ENCODE measurements at places on chromosomes 6 and 20.
A peak's percentile ranks its signal among the peaks of the same experiment; 100 is the strongest.

DNA sequence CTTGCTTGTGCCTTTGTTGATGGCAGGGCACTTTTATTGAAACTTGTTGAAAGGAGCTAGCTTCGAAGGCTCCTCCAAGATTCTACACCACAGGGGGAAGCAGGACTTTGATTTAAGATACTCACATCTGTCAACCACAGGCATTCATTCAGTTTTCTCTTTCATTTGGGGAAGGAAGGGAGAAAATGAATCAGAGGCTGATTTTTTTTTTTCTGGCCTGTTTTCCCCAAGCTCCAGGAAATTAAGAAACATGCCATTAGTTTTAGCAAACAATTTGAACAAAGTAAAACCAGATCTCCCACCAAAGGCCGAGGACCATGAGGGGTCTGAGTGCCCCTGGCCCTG, 8.7 kb upstream of the APCDD1L start:
- H3K36me3 ChIP-seq: peaks cover 17% of the 10 kb centered on the region
- no peak overlapping the region for H3K4me3 ChIP-seq
- H3K27me3 ChIP-seq: no peaks in the 10 kb centered on the region
- DNase-seq: no peak
- H3K27ac ChIP-seq: peak overlapping the region; percentile 61

- no peak for DNase-seq
- no peaks in the 10 kb centered on the region for H3K4me1 ChIP-seq
- peaks cover 74% of the 10 kb centered on the region for H3K27me3 ChIP-seq
- no peak overlapping the region for H3K27ac ChIP-seq
- H3K4me3 ChIP-seq: no peak overlapping the region
Measured at GRCh38 chr6:13181393-13181792, 146.9 kb downstream of the TBC1D7 start.

DNA sequence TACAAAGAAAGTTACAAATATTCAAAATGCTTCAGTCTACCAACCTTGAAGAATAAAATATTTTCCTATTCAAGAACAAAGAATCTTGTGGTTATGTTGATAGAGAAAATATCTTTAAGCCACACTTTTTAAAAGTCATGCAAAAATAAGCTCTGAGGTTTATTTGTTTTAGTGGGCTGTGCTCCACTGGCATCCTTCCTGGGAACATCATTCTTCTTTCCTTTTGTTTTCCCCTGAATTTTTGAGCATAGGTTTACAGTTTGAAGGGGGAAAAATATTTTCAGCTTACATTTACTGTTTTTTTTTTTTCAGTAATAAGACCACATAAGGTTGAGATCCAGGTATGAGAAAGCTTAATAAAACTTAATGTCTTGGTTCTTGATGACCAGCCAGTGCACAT, 72.0 kb upstream of the BACH2 start:
- peak overlapping the region; percentile 84 for H3K27ac ChIP-seq
- peaks cover 48% of the 10 kb centered on the region for H3K4me1 ChIP-seq
- H3K36me3 ChIP-seq: no peaks in the 10 kb centered on the region
- peak overlapping the region; percentile 45 for H3K4me3 ChIP-seq

- peaks cover 4% of the 10 kb centered on the region for H3K27me3 ChIP-seq
- DNase-seq: no peak
- H3K36me3 ChIP-seq: no peaks in the 10 kb centered on the region
- no peak overlapping the region for H3K27ac ChIP-seq
- no peaks in the 10 kb centered on the region for H3K4me1 ChIP-seq
- no peak overlapping the region for H3K4me3 ChIP-seq
Measured at GRCh38 chr6:36286858-36287257, 17.0 kb downstream of the PNPLA1 start.

DNA sequence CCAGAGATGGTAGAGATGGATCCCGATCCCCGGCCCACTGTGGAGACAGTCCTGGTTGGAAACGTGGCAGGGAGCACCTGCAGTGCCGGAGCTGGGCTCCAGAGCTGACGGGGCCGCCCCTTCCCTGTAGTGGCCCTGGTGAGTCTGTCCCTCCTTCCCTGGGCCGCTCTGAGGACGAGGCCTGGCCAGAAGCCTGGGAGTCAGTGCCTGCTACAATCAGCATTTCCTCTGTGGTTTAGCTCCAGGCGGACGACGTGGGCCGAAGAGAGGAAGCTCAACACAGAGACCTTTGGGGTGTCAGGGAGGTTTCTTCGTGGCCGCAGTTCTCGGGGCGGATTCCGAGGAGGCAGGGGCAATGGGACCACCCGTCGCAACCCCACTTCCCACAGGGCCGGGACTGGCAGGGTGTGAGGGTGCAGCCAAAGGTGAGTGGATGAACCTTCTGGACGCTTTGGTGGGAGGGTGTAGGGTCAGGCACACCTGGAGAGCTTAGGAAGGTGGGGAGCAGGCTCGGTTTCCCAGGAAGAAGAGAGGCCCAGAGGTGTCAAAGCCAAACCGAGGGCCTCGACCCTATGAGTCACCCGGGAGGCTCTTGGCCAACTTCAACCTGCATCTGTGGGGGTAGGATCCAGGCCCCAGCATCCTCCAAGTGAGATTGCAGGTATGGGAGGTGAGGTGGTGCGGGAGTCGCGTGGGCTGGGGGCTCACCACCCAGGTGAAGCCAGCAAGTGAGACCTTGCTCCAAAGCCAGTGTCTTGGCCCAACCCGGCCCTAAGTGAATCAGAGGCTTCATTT, 9.9 kb downstream of the PSMA7 start:
- H3K4me1 ChIP-seq: no peaks in the 10 kb centered on the region
- H3K27ac ChIP-seq: no peak overlapping the region
- no peak overlapping the region for H3K4me3 ChIP-seq
- DNase-seq: no peak
- no peaks in the 10 kb centered on the region for H3K27me3 ChIP-seq

GRCh38 chr6:13466304-13467215, 20.8 kb downstream of the GFOD1 start:
- H3K36me3 ChIP-seq: peaks cover 5% of the 10 kb centered on the region
- H3K4me1 ChIP-seq: peaks cover 17% of the 10 kb centered on the region
- no peaks in the 10 kb centered on the region for H3K27me3 ChIP-seq
- no peak overlapping the region for H3K27ac ChIP-seq
- DNase-seq: no peak

DNA sequence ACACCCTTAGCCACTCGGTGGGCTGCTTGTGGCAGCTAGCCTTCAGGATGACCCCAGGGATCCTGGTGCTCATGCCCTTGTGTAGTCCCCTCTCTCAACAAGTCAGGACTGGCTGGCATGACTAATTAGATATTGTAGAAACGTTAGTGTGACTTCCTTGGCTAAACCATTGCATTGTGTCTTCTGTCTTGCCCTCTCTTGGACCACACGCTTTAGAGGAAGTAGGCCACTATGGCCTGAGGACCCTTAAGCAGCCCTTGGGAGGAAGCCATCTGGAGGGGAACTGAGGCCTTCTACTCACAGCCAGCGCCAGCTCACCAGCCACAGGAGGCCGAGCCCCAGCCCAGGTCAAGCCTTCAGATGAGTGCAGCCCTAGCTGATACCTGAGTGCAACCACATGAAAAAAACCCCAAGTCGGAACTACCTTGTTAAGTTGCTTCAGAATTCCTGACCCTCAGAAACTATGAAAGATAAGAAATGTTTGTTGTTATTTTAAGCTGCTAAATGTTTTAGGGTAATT, 10.1 kb downstream of the ANGPT4 start:
- DNase-seq: no peak
- H3K4me3 ChIP-seq: no peak overlapping the region
- no peak overlapping the region for H3K27ac ChIP-seq
- H3K4me1 ChIP-seq: no peaks in the 10 kb centered on the region

DNA sequence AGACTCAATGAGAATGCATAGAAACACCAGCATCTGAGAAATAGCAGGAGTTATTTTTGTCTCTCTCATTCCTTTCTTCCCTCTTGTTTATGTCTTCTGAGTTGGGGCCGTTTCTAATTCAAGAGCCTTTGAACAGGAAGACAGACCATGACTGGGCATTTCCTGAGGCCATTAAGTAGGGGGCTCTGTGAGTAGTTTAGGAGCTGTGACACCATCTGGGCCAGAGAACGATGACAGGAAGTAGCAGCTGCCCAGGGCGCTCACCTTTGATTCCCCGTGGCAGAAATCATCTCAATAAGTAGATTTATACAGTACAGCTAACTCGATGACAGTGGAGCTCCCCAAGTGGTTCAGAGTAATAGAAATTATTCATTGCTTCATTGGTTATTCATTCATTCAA, 298.4 kb upstream of the PLN start:
- H3K4me3 ChIP-seq: no peak overlapping the region
- DNase-seq: no peak
- no peaks in the 10 kb centered on the region for H3K36me3 ChIP-seq
- H3K4me1 ChIP-seq: no peaks in the 10 kb centered on the region
- peaks cover 17% of the 10 kb centered on the region for H3K27me3 ChIP-seq

DNA sequence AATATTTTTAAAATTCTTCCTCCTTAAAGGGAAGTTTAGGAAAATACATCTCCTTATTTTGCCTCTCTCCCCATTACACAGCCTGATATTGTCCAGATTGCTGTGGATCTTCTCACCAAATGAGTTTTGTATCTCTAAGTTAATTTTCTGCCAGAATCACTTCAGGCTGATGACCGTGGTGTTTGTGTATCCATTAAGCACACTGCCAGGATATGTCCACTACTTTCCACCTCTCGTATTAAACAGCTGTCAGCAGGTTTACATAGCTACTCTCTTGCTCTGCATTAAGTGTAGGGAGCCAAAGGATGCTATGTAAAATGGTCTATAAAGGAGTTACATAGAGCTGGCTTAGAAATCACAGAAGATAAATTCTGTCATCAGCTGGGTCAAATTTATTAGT, 201.1 kb downstream of the ZFAND3 start:
- no peaks in the 10 kb centered on the region for H3K27me3 ChIP-seq
- H3K4me1 ChIP-seq: no peaks in the 10 kb centered on the region
- no peak overlapping the region for H3K4me3 ChIP-seq
- no peak for DNase-seq
- no peaks in the 10 kb centered on the region for H3K36me3 ChIP-seq
- H3K27ac ChIP-seq: no peak overlapping the region

DNA sequence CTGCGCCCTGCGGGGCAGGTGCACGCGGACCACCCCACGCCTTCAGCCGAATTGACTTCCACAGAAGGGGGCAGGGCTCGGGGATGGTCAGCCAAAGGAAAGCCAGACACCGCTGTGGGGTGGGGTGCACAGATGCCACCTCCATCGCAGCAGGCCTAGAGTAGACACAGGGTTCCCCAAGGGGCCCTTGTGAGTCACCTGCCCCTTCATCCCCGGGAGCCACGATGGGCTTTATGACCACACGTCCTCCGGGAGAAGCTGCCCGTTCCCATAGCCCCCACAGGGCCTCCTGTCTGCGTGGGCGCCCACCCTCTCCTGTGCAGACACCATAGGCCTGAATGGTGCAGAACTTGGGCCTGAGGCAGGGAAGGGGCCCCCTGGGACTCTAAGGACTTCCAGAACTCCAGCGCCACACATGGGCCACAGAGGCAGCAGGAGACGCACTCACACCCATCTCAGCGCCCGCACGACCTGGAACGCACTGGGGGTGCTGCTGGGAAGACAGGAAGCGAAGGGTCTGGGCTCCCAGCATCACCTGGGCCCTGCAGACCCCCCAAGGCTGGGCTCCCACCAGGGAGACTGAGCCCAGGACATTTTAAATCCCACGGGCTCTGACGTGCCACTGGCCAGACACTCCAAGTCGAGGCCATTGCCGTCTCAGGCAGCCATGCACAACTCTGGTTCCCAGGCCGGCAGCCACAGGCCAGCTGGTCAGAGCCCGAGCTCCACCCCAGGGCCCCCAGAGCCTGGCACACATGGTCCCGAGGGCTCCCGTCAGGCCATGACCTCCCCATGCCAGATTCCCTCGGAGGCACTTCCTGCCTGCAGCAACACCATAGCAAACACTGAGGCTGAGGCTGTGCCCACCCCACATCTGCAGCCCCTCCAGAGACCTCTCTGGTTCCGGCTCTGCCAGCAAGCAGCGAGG, 134.2 kb downstream of the DLL1 start:
- no peak overlapping the region for H3K27ac ChIP-seq
- no peaks in the 10 kb centered on the region for H3K36me3 ChIP-seq
- H3K4me1 ChIP-seq: peaks cover 4% of the 10 kb centered on the region
- no peaks in the 10 kb centered on the region for H3K27me3 ChIP-seq
- H3K4me3 ChIP-seq: no peak overlapping the region

DNA sequence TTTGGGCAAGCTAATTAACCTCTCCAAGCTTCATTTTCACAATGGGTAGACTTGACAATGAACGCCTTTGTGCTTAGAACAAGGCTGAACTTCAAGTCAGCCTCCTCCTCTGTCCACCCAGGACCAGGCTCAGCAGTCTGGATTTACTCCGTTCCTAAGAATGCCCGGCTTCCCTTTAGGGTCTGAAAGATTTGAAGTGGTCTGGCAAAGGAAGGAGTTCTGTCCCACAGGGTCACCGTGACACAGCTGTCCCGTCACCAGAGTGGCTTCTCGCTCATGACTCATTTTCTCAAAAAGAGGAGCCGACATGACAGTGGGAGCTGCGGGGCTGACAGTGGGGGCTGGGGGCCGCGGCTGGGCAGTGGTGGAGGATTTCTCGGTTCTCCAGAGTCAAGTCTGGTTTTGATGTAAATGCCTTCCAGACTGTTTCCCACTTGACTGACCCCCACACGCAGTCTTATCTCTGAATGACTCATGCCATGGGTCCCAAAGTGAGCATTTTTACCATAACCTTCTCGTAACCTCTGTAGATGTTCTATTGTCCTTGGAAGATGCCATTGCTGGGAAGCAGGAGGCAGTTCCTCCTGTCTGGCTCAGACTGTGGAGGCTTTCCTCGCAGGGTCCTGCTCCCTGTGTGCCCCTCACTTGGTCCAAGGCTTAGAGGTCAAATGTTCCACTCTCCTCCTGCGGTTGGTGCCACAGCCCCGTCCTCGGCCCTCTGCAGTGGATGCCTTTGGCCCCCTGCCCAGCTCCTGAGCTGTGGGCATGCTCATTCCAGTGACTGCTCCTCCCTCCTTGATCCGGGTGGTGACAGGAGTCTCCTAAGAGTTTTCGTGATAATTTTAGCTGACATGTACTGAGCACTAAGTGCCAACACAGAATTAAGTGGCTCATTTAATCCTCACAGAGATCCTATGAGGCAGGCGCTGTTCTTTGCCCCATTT, 253.1 kb downstream of the FNDC1 start:
- no peak overlapping the region for H3K4me3 ChIP-seq
- no peak overlapping the region for H3K27ac ChIP-seq
- peaks cover 16% of the 10 kb centered on the region for H3K27me3 ChIP-seq
- H3K4me1 ChIP-seq: no peaks in the 10 kb centered on the region

GRCh38 chr20:49612127-49612738, 44.3 kb upstream of the PTGIS start:
- H3K27ac ChIP-seq: no peak overlapping the region
- H3K27me3 ChIP-seq: no peaks in the 10 kb centered on the region
- H3K36me3 ChIP-seq: no peaks in the 10 kb centered on the region
- H3K4me1 ChIP-seq: peaks cover 20% of the 10 kb centered on the region
- H3K4me3 ChIP-seq: no peak overlapping the region
- no peak for DNase-seq

DNA sequence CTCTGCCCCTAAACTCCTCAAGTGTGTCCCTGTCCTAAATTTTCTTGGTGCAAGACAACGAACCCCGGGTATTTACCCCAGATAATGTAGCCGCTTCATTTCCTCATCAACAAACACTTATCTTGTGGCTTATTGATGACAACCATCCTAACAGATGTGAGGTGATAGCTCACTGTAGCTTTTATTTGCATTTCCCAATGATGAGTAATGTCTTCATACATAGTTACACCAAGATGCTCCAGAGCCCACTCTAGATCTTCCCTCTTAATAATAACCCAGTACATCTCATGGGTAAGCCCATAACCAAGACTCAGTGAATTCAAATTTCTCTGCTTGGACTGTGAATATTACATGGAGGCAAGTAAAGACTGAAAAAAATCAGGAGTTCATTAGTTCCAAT, 48.2 kb upstream of the BEND6 start:
- H3K27me3 ChIP-seq: no peaks in the 10 kb centered on the region
- H3K4me3 ChIP-seq: no peak overlapping the region
- H3K4me1 ChIP-seq: peaks cover 46% of the 10 kb centered on the region
- H3K27ac ChIP-seq: no peak overlapping the region
